ENCODE measurements at places on chromosomes 12 and 14.

DNA sequence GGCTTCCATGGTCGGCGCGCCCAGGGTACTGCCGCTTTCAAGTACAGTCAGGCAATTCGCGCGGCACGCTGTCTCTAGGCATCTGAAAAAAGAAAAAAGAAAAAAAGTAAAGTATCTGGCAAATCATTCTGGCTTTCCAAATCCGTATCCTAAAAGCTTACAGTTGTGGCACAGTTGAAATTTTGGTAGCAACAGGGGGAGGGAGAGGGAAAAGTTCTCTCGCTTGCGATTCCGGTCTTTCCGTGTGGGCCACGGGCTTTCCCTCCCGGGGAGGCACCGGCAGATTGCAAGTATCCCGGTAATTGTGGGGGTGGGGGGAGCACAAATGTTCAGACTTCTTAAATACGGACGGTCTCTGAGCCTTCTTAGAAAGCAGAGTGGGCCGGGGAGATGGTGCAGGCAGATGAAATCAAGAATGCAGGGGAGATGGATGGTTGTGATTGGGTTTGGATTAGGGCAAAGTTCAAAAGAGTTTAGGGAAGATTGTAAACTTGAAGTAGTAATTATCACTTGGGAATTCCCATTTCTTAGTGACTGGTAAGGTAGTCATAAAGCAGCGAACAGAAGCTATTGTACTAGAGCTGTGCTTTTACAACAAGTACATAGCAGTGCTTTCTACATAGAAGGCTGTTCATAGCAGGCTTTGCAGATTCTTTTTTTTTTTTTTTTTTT lies 1.2 kb downstream of the SOCS2 start:
- DNase-seq = peak; percentile 38

- no peak for DNase-seq
These were observed 518.4 kb downstream of the MED13L start for GRCh38 chr12:115758877-115759620.

GRCh38 chr14:101471723-101472517 lies 89.4 kb upstream of the DIO3 start:
- DNase-seq = no peak

DNA sequence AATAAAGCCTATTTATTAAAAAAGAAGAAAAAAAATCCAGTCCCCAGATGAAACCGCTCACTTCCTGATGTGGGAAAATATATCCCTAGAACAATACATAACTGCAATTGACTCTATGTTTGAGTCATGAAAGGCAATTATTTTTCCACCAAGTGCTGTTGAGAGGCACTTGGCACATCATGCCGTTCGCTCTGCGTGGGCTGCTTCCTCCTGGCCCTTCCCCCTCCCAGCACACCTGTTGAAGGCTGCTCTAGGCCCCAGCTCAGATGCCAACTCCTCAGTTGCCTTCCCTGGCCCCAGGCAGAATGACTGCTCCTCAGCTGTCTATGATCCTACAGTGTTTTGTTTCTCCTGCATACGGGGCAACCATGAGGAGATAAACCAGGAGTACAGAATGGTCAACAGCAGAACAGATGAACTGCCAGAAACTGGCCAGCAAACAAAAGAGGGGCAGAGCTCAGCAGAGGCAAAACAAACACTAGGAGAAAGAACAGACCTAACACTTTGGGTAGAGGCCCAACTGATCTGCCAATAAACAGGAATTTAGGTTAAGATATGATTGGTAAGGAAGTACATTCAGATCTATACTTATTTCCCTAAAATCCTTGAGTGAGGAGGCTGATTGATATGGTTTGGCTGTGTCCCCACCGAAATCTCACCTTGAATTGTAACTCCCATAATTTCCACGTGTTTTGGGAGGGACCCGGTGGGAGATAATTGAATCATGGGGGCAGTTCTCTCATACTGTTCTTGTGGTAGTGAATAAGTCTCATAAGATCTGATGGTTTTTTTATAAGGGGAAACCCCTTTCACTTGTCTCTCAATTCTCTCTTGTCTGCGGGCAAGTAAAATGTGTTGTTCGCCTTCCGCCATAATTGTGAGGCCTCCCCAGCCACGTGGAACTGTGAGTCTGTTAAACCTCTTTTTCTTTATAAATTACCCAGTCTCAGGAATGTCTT lies 58.6 kb downstream of the SLC38A1 start:
- no peak for DNase-seq

DNA sequence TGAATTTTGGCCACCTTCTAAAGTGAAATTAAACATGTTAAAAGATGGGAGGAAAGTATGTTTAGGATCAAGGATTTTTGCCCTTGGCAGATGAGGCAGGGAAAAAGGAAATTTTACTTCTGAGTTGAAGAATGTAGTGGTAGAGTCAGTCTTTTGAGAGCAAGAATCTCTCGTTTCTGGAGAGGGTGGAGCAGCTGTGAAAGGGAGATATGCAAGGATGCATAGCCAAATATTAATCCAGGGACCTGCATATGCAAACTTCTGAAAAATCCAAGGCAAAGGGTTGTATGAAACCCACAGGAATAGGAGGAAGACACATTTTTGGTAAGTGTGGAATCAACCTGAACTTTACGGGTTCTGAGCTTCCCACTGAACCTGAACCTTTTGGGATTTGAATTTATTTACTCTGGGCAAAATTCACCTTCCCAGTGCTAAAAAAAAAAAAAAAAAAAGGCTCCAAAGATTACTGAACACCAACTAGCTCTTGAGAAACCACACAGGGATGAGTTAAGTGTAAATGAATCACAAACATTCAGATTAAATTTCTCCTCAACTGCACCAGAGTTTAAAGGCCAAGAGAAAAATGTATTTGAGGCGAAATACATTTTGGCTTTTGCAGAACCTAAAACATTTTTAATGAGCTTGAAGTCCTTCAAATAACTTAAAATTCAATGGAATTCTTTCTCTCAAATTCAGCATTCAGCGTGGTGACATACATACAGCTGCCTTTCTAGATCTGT lies 187.1 kb upstream of the CDKN3 start:
- DNase-seq = peak; percentile 79

- peak; percentile 39 for DNase-seq
These were observed 38.3 kb upstream of the LDHB start for GRCh38 chr12:21695986-21696385.

DNA sequence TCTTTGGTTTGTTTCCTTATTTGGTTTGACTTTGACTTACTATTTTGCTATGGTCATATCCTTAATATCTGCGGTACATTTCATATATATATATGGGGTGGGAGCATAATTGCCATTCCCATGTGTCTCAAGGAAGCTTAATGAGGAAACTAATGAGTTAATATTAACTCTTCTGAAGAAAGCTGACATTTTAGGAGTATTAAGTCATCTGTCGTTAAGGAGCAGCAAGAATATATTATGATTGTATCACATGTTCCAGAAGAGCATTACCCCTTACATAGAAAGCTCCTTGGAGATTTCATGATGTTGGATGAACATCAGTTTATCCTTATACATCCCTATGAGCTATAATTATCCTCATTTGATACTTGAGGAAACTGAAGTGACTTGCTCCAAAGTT lies 15.6 kb downstream of the DYRK2 start:
- no peak for DNase-seq

- no peak for DNase-seq
These were observed 156.8 kb downstream of the PDZRN4 start for GRCh38 chr12:41344776-41345470.

Data from AG10803 (cell line).